ENCODE measurements at places on chromosomes 1 and 21.

DNA sequence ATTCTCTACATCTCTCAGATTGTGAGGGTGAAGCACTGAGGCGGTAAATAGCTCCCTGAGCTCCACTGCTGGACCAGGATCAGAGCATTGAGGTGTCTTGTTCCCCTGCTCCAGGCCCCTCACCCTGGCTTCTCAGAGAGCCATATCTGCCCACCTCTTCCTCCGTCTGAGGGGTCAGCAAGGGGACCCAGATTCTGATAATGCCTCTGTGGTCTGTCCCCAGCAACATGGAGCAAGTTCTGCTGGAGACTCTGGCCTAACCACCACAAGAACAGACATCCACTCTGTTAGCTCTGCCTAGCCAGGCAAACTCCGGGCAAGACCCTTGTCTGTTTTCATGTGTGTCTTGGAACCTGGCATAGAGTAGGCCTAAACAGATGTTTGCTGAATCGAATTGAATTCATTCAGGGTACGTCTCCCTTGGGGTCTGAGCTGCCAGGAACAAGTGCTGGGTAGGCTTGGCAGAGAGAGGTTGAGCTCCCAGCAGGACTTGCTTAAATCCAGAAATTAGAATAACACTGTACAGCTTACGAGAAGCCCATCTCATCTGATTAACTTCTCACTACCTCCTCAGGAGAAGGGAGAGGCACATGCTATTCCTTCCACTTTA lies 2.3 kb downstream of the TRAF5 start:
- no peak for DNase-seq

DNA sequence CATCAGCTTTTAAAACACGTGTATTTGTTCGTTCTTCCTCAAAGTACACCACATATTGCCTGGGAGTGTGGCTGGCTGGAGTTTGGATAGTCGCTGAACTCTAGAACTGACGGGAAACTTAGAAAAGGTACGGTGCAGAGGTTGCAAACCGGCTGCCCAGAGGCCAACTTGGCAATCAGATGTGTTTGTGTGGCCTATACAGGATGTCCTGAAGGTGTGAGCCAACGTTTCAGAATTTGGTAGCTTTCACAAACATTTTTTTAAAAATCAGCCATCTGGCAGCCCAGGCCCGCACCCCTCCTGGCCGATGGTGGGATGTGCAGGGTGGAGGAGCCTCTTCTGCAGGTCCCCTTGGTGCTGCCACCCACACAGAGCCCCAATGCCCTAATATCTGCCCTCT lies 73.6 kb upstream of the SLC25A33 start:
- no peak for DNase-seq

DNA sequence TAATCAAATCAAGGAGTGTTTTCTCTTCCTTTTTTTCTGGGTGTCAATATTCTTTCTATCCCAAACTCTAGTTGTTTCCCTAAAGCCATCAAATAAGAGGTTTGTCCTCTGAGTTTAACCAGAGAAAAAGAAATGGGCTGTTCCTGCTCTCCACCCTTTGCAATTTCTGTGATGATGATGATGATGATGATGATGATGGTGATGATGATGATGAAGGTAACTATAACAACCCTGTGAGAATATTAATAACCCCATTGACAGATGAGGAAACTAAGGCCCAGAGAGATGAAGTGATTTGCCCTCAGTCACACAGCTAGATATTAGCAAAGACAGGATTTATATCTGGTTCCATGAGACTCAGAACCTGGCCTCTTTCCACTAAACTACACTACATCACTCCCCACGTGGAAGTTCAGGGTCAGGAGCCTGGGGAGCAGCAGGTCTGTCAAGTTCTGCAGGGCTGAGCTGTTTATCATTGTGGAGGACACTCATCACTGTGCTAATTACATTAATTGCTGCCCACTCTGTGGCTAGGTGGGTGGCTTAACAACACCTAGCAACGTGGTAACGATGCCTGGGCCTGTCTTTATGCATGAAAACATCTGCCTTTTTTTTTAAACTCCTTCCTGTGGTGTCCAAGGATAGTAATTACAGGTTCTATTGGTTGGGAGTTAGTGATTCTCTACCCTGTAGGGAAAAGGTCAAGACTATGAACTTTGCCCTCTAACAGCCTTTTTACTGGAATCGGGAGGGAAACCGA lies 19.0 kb upstream of the JUN start:
- DNase-seq: no peak

- DNase-seq: no peak
Observed at GRCh38 chr21:41158026-41158425, 9.9 kb upstream of the BACE2 start.

DNA sequence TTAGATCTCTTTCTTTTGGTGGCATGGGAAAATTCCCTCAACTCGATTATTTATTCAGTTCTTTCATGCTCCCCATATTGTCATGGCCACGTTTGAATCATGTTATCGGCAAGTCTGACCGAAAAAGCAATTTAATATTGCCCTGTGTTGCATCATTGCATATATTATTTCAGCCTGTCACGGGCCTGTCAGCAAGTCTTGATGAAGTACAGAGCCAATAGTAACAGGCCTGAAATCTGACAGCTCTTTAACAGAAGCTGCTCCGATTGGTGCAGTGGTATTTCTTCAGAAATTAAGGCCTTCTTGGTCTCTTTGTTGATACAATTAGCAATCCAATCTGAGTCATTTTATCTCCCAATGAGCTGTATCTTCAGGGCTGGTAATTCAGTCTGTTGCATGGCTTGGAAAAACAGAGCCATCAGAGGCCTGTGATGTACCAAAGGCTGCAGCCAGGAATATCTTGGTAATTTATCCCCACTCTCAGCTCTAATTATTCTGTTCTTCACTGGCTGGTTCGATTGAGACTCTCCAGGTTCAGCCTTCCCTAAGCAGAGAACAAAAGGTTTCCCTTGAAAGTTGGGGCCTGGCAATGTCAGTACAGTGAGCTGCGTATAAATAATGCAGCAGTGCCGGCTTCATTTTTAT lies 149.5 kb downstream of the FGGY start:
- DNase-seq: no peak
